ENCODE measurements at places on chromosomes 6 and 20.

DNA sequence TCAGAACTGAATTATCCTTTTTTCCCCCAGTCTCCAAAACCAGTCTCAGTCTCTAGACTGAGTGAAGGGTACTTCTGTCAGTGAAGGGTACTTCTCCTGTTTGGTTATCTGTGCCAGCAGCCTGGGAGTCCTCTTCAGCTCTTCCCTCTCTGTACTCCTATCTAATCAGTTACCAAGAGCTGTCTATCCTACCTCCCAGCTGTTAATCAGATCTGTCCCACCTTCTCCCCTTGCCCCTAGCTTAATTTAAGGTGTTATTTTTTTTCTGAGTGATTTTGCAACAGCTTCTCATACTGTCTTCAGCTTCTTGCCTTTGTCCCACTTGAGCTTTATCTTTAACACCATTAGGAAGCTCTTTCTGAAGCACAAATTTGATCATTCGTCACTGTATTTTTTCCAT is 491.9 kb upstream of the SOX4 start:
- no peak for DNase-seq

GRCh38 chr20:22339091-22339881 is 245.1 kb downstream of the FOXA2 start:
- DNase-seq: peak; percentile 12

GRCh38 chr6:141484711-141485110 is 648.0 kb upstream of the GJE1 start:
- DNase-seq: no peak

DNA sequence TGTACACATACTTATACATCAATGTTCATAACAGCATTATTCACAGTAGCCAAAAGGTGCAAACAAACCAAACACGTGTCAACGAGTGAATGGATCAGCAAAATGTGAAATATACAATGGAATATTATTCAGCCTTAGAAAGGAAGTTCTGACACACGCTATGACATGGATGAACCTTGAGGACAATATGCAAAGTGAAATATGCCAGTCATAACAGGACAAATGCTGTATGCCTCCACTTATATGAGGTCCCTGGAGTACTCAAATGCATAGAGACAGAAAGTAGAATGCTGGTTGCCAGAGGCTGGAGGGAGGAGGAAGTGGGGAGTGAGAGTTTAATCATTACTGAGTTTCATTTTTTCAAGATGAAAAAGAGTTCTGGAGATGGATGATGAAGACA is 37.8 kb upstream of the IGF2R start:
- no peak for DNase-seq

- no peak for DNase-seq
Observed at GRCh38 chr20:47789081-47789763, 3.9 kb upstream of the SULF2 start.

Data from CD4-positive, alpha-beta T cell treated with Interleukin-17A for 4 hours (primary cell).